ENCODE measurements at places on chromosomes 4 and X.

DNA sequence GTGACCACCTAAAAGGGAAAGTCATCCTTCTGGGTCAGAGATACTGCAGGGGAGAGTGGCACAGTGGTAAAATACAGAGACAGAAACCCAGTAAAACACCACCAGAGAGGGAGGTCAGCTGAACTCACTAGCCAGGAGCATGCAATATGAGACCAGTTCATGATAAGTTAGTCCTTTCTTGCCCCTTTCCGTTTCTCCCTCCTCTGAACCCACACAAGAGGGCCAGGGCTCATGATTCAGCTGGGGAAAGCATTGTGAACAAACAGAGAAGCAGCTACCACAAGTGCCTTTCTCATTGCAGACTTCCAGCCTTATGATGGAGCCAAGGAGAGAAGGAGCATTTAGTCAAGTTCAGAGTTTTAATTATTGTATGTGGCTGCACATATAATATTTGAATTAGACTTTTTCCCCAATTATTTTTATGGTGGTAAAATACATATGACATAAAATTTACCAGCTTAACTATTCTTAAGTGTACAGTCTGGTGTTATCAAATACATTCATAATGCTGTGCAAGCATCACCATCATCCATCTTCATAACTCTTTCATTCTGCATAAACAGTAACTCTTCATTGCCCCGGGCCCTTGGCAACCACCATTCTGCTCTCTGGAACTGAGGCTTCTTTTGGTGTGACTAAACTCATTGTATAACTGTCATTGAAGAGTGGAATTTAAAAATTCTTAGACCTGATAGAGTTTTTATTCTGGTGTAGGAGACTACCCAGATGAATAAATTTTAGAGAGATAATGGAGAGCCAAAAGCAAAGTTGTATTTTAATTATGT, 114.6 kb downstream of the DDIT4L start:
- DNase-seq: no peak

- DNase-seq: no peak
Measured at GRCh38 chr4:123579961-123580360, 183.4 kb downstream of the SPRY1 start.

DNA sequence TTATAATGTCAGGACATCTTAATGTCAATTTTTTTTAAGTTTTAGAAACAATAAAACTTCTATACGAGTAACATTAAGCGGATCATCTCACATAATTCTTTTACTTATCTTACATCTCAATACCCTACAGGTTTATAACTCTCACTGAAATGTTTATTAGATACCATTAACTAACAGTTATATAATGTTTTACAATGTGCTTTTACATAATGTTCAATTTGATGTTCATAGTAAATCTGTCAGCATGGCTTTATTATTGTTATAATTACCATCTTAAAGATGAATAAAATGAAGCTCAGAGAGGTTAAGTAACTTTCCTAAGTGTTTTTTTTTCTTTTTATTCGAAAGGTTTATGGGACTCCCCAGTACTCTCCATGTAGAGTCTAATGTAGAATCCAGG, 33.9 kb upstream of the WDFY3 start:
- DNase-seq: no peak

GRCh38 chrX:17878028-17878670, 17.1 kb upstream of the RAI2 start:
- no peak for DNase-seq

DNA sequence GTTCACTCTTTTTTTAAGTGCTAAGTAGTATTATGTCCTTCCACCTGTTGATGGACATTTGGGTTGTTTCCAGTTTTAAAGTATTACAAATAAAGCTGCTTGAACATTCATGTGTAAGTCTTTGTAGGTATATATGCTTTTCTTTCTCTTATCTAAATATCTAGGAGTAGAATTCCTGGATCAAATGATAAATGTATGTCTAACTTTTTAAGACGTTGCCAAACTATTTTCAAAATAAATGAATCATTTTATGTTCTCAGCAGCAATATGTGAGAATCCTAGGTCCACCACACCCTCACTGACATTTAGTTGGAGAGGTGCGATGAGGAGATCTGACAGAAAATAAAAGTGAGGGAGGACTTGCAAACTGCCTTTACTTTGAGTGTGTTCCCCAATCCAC, 291.7 kb upstream of the UGT8 start:
- DNase-seq: no peak

- DNase-seq: no peak
Measured at GRCh38 chrX:97234471-97235081, 350.9 kb downstream of the RPA4 start.

DNA sequence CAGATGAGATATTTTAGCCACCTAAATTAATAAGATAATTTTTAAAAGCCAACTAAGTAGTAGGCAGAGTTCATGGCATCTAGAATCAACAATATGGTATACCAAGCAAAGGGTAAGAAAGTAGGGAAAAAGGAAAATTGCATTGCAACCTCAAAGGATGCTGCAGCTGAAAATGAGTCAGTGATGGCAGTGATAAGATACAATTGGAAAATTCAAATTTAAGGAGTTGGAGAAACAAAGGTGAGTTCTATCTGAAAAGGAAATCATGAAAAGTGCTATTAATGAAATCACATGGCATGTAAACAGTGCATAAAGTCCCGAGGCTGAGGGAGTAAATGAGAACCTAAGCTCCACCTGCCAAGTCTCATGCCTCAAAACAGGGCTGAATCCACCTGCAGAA, 33.9 kb downstream of the SHROOM4 start:
- DNase-seq: no peak

DNA sequence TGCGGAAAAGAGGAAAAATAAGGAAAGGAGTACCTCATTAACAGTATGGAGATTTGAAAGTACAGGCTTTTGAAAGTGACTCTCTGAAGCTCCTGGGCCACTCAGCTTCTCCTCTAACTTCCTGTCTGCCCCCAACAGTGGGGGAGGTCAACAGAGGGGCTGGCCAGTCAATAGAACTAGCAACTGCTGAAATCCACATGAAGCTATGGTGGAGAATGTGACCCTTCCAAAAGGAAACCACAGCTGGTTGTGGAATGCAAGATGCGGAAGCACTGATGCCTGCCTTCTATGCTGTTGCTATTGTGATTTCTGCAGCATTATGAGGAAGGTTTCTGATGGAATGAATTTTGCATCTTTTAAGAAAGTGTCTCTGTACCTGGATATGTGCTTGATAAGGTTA, 2.4 kb downstream of the CORIN start:
- DNase-seq: no peak

GRCh38 chrX:31854716-31855115, 782.9 kb upstream of the FTHL17 start:
- no peak for DNase-seq

GRCh38 chr4:74884266-74884665, 48.6 kb upstream of the PARM1 start:
- DNase-seq: no peak

DNA sequence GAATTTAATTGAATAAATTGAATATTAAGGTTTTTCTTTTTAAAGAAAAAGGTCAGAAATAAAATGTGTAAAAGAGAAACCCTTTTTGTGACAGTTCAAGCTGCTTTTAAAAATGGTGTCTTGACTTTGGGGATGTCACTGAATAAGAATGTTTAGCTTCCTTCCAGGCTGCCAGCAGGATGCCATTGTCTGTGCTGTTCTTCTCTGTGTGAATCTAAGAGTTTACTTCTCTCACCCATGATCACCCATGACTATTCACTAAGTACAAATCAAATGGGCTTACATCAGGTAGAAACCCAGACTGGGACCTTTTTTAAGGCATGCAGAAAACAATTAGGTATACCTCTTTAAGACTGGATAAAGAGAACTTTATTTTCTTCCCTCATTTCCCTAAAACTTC, 115.3 kb downstream of the DACH2 start:
- DNase-seq: no peak

DNA sequence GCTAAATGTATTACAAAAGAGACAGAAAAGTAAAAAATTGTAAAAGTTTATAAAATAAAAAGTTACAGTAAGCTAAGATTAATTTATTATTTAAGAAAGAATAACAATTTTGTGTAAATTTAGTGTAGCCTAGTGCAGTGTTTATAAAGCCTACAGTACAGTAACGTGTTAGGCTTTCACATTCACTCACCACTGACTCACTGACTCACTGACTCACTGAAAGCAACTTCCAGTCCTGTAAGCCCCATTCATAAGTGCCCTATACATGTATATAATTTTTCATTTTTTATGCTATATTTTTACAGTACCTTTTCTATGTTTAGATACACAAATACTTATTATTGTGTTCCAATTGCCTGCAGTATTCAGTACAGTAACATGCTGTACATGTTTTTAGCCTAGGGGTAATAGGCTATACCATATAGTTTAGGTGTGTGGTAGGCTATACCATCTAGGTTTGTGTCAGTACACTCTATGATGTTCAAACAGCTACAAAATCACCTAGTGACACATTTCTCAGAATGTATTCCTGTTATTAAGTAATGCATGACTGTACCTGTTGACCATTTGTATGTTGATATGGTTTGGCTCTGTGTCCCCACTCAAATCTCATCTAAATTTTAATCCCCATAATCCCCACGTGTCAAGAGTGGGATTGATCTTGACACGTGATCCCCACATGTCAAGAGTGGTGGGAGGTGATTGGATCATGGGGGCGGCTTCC, 57.9 kb downstream of the CFAP299 start:
- no peak for DNase-seq

GRCh38 chr4:122703868-122704267, 28.6 kb upstream of the BBS12 start:
- DNase-seq: no peak

- no peak for DNase-seq
Measured at GRCh38 chr4:66416425-66416824, 746.1 kb upstream of the EPHA5 start.

DNA sequence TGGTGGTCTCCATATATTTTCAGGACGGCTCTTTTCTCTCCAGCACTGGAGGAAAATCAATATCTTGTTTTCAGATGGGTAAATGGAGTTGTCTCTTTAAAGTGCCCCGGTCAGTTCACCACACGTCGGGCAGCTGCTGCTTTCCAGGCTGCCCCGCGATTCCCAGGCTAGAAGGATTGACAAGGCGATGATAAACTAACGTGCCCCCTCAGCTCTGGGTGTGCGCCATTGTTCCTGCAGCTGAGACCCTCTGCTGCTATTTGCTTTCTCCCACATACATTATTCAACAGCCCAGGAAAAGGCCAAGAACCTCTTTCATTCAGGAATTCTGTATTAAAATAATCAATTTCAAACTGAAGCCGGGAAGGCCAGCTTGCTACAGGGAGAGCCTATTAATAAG, 254.5 kb downstream of the SOX3 start:
- no peak for DNase-seq

GRCh38 chrX:19991350-19991718, 473 bp upstream of the BCLAF3 start:
- DNase-seq: no peak

- DNase-seq: no peak
Measured at GRCh38 chr4:123877551-123877950, 481.0 kb downstream of the SPRY1 start.

DNA sequence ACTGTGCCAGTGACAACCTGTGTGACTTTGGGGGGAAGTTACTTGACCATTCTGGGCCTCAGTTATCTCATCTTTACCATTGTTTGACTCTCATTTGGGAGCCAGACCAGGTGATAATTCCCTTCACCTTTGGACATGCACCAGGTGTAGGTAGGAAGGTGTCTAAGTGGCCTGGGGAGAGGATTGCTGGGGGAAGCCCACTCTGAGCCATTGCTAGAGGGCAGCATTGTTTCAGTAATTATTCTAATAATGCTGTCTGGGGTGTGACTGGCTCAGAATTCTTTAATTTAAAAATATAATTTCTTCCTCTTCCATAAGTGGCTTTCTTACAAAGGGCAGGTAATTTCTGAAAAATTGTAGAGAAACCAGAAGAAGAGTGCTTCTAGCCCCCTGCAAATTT, 104.3 kb downstream of the RTL9 start:
- no peak for DNase-seq

DNA sequence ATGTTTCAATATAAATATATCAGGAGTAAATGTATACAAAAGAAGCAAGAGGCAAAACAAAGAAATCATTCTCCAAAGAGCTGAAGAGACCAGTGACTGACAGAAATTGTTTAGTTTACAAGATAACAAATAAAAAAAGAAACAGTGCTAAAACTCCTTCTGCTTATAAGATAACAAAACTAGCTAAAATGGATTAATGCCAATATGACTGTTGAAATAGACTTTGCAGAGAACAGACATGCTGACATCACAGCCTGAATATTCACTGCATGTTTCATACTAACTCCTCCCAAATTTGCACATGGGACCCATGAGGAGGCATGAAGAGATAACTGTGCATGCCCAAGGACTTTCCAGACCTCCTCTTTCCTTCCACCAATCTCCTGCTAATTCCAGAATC, 6.2 kb upstream of the GABRA4 start:
- DNase-seq: no peak

GRCh38 chr4:76747563-76747962, 150.4 kb downstream of the SOWAHB start:
- DNase-seq: no peak

- DNase-seq: no peak
Measured at GRCh38 chr4:27791640-27792039, 931.0 kb downstream of the STIM2 start.

GRCh38 chr4:176307666-176307930, 12.2 kb upstream of the SPCS3 start:
- no peak for DNase-seq

GRCh38 chr4:168880811-168881595, 129.1 kb downstream of the CBR4 start:
- DNase-seq: no peak

DNA sequence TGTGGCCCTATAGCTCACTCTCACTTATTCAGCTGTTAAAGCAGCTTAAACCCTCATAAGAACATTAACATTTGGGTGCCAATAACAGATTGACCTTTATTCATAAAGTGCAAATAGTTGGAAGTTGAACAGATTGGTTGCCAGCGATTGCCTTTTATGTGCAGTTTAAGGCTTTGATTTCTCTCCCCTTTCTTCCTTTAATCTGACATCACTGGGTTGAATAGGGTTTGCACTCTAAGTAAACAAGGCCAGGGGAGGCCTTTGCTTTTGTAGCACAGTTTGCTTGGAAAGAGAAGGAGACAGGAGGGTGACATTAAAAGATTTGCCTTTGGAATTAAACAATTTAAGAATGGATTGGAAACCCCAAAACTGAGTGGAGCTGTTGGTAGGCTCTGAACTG, 114.3 kb downstream of the NKX6-1 start:
- no peak for DNase-seq

DNA sequence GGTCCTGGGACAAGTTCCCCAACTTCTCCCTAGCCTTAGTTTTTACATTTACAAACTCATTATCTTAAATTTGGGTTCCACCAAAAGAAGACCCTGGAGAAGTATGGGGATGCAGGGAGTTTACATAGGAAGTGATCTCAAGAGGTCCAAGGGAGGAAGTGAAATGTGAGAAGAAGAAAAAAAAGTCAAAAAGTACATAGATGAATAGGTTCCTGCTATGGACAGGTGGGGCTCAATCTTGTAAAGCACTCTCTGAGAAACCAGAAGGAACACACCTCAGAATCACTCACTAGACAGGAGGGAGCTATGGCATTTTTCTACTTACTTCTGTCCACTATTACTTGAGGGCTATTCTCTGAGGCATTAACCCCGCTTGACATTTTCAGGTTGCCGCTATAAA, 56.6 kb downstream of the ARHGAP6 start:
- DNase-seq: no peak
